ENCODE measurements at places on chromosomes 16 and 17.

DNA sequence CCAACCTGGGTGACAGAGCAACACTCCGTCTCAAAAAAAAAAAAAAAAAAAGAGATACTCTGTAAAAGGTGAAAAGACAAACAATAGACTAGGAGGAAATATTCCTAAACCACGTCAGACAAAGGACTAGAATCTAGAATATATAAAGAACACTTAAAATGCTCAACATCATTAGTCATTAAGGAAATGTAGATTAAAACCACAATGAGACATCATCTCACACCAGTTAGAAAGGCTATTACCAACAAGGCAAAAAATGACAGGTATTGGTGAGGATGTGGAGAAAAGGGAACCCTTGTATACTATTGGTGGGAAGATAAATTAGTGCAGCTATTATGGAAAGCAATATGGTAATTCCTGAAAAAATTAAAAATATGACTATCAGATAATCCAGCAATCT, 903.1 kb upstream of the SOX9 start:
- no peak for DNase-seq

DNA sequence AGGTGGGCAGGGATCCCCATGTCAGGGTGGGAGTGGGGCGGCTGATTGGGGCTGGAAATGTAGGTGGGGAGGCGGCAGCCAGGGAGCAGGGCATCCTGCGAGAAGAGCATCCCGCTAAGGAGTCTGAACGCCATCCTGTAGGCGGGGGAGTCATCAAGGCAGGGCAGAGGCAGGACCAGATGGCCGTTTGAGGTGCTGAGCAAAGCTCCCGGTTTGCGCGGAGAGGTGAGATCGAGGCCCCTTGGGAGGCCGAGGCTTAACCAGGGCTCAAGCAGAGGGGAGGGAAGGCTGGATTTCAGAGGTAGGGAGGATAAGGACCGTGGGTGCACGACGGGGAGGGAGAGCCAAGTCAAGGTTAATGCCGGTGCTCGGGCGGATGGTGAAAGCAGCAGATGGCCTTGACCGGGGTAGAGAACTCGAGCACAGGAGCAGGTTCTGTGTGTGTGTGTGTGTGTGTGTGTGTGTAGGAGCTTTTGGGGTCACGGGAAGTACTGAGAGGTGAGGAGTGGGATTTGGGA, 472 bp upstream of the NME2 start:
- no peak for DNase-seq

DNA sequence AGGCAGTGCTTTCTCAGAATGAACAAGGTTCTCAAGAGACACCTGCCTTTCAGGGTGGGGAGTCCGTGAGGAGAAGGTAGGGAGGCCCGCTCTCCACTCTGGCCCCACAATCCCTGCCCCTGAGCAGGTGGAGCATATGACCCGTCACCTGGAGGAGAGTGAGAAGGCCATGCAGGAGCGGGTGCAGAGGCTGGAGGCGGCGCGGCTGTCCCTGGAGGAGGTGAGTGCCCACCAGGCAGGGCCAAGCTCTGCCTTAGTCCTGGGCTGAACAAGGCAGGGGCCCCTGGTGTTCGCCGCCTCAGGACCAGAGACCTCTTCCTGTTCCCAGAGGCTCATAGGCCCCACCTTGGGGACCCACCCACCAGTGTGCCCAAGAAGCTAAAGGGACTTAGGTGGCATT, 2.5 kb upstream of the RAC3 start:
- no peak for DNase-seq

DNA sequence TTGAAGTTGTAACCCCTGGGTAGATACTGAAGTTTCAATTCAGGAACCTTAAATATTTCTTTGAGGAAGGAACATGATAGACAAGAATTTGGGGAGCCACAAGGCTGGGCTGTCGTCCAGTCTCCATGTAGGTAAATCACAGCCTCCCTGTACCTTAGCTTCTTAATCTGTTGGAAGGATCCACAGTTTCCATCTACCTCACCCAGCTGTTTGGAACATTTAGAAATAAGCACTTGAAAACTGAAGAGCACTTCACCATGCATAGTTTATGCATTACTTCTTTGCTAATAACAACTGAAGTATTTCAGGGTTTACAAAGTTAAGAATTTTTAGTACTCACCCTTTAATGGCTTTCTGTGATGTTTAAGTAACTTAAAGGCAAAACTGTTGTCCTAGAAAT, 17.2 kb downstream of the TXNDC11 start:
- no peak for DNase-seq

GRCh38 chr16:84569382-84569987, 48.4 kb downstream of the COTL1 start:
- no peak for DNase-seq

GRCh38 chr16:88951989-88952388, 25.0 kb downstream of the CBFA2T3 start:
- DNase-seq: no peak

DNA sequence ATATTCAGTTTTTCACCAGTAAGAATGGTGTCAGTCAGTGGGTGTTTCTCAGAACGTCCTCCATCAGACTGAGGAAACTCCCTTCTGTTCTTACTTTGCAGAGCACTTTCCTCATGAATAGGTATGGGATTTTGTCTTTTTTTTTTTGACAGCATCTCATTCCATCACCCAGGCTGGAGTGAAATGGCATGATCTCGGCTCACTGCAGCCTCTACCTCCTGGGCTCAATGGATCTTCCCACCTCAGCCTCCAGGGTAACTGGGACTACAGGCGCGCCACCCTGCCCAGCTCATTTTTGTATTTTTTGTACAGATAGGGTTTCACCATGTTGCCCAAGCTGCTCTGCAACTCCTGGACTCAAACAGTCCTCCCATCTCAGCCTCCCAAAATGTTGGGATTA, 130.3 kb downstream of the ZNF778 start:
- no peak for DNase-seq

- peak; percentile 55 for DNase-seq
Measured at GRCh38 chr17:65278050-65278819, 141.1 kb downstream of the RGS9 start.

DNA sequence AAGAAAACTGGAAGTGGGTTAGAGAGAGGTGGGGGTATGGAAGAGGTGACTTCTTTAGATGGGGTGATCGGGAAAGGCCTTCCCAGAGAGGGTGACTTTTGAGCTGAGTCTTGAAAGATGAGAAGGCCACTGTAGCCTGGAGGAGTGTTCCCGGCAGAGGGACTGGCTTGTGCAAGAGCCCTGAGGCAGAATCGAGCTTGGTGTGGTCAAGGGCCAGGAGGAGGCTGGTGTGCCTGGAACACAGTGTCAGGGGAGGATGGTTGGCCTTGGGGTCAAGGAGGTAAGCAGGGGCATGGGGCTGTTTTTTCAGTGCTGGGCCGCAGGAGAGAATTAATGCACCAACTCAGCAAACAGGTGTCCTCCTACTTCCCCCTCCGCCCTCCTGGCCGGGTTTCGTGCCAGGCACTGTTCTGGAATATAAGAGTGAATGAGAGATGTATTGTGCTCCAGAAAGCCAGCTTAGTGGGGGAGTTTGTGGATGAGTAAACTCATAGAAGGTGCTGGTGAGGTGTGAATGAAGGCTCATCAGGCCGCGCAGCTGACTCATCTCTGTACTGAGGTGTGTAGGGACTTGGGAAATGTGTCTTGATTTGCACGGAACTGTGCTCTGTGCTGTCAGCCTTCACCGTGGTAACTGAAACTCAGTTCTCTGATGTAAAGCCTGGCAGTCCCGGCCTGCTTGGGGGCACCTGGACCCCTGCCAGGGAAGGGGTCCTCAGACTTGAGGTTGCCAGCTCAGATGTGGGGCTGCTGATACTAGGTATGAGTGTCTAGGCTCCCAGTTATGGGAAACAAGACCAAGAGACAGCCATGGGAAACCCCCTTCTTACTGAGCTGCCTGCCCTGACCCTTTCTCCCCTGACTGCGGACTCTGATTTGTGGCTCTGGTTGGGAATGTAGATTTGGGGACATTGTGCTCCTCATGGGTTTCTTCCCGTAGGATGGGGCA, 15.3 kb downstream of the KSR1 start:
- DNase-seq: no peak

GRCh38 chr16:69324013-69324531, 6.3 kb downstream of the PDF start:
- no peak for DNase-seq

DNA sequence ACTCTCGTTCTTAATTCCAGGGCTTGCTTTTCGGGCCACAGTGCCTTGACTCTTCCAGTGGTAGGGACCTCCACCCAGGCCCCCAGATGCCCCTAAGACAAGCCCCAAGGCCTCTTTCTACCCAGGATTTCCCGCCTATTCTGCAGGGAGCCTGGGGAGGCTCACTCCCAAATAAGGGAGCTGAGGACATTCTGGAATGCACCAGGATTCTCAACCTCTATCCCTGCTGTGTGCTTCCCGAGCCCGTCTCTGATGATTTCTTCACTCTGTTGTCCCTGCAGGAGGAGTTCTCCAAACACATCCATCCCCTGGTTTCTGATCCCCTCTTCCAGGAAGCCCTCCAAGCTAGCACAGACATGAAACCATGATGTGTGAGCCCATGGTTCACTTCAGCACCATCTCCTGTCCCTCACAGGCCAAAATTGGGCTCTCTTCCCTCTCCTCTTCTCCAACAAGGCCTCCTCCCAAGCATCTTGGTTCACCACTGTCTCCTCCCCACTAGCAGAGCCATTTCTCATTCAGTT, 255.9 kb downstream of the KATNIP start:
- no peak for DNase-seq

GRCh38 chr17:40952661-40953060, 14.1 kb downstream of the KRT39 start:
- no peak for DNase-seq

GRCh38 chr17:50680126-50680525, 27.6 kb downstream of the ANKRD40 start:
- DNase-seq: no peak

GRCh38 chr16:69595127-69596036, 29.6 kb downstream of the NFAT5 start:
- no peak for DNase-seq

- DNase-seq: no peak
Measured at GRCh38 chr17:41835214-41835799, 725 bp downstream of the NT5C3B start.

GRCh38 chr17:19766016-19766415, 17.9 kb upstream of the ALDH3A1 start:
- DNase-seq: no peak

DNA sequence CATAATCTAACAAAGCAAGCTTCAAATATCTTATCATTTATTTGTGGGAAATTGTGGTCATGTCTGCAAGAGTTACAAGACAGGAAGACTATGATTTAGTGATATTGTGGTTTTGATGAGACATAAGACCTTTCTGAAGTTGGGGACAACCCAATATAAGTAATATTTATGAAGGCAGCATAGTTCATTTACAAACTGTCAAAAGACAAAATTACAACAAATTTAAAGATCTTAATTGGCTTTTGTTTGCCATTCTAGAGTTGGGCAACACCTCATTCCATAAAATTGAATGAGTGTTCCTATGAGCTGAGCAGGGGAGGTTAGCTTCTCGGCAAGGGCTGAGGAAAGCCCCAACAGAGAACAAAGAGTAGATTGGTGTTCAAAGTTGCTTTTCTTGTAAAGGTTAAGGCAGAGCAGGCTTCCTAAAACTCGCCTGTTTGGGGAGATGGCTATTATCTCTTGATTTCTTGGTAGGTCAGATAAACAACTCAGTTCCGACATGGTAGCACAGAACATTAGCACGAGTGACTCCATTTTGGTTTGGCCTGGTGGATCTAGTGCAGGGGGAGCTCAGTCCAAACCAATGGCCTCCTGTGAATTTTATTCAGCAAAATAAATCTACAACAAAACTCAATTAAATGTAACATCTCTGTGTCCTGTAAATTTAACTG, 10.9 kb upstream of the MMD start:
- no peak for DNase-seq

- DNase-seq: no peak
Measured at GRCh38 chr16:27408012-27408601, 6.1 kb downstream of the IL21R start.

GRCh38 chr16:73873643-73874042, 423.0 kb upstream of the PSMD7 start:
- DNase-seq: no peak

DNA sequence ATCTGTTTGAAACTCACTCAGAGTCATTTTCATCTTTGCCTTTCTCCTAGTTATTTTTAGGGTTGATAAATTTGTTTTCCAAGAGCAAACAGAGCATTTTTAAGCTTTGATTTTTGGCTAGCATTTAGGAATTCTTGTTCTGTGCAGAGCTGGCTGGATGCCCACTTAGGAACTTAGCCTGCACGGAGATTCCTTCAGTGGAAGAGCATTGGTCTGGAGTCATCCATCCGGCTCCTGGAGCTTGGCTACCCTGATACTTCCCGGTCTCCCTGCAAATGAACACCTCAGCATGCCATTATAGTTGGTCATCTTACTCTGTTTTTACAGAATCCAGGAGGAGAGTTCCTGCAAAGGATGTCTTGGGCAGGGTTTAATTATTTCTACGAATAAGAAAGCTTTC, 57.1 kb downstream of the SPECC1 start:
- DNase-seq: no peak

GRCh38 chr17:61482467-61482866, 30.2 kb downstream of the TBX4 start:
- DNase-seq: no peak

DNA sequence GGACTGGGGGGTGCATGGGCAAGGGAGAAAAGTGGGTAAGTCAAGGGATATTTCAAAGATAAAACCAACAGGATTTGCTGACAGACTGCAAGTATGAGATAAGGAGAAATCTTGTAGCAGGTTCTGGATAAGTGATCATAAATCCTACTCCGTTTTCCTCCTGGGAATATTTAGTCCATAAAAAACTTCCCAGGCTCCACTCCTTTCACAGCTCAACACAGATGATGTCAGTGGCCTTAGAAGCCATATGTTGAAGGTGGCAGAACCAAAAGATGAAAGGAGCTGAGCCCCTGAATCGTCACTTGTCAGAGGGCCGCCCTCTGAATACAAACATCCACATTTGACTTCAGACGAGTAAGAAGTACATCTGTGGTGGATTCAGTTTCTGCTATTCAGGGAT, 71.7 kb downstream of the GRIN2A start:
- no peak for DNase-seq

DNA sequence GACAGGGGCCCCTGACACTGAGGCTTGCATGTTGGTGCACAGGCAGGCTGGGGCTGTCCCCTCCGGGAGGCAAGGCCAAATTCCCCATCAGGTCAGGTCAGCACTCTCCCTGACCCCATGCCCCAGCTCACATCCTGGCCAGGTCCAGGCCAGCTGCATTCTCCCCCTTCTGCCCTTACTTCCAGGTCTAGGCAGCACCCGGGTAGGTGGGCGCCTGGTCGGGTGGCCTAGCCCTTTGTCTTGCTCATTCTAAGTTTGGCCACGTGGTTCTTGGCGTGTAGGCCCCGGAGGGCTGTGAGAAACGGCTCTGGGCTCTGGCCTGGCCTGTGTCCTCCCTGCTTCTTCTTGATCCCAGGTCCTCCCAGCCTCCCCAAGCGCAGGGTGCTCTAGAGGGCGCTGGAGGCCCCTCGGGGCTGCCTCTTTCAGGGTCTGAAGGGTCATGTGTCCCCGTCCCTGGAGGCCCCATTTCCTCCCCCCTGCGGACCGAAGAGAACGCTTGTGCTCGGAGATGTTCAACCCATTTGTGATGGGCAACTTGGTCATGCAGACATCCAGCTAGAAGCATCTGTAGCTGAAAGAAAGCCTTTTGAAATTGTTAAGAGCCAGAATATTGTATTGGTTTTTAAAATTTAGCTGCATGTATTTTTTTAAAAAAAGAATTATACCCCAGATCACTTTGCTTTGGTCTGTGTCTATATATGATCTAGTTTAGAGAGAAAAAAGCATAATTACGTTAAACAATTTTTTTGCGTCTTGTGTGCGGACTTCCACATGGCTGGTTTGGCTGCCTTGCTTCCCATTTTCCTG, 6.7 kb downstream of the BAHCC1 start:
- DNase-seq: no peak

GRCh38 chr16:79320956-79321355, 279.6 kb downstream of the MAF start:
- no peak for DNase-seq
